ENCODE measurements at places on chromosomes 4 and X.

GRCh38 chrX:152845618-152846240 is 14.9 kb downstream of the NSDHL start:
- DNase-seq = no peak

DNA sequence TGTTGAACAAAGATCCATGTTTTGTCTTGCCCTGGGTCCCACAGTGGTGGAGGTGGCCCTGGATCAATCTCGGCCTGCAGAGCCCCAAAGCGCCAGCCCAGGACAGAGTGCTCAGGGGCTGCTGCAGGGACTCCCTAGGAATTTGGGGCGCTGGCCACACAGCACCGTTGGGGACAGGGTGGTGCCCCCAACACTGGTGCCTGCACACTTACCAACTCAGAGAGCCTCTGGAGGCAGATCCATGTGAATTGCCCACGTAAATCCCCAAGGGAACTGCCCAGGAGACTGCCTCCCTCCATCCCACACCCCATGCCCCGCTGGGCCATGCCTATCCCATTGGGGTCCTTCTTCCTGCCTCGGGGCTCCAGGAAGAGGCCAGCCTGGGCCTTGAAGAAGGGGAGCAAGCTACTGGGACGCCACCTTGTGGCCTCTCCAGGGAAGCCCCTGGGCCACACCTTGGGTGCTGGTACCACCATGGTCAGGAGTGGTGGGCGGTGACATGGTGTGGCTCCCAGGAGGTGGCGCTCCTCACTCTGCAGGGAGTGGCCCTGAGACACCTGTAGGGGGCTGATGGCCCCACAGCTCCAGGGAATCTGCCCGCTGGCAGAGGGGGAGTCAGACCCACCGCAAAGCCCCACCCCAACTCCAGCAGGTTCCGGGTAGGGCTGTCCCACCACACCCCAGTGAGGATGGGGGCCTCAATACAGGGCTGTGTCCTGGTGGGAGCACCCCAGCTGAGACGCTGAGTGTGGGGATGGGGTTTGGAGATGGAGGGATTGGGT is 22.8 kb downstream of the CFAP99 start:
- peak; percentile 28 for DNase-seq

GRCh38 chrX:23902419-23902818 is 5.3 kb downstream of the APOO start:
- no peak for DNase-seq

DNA sequence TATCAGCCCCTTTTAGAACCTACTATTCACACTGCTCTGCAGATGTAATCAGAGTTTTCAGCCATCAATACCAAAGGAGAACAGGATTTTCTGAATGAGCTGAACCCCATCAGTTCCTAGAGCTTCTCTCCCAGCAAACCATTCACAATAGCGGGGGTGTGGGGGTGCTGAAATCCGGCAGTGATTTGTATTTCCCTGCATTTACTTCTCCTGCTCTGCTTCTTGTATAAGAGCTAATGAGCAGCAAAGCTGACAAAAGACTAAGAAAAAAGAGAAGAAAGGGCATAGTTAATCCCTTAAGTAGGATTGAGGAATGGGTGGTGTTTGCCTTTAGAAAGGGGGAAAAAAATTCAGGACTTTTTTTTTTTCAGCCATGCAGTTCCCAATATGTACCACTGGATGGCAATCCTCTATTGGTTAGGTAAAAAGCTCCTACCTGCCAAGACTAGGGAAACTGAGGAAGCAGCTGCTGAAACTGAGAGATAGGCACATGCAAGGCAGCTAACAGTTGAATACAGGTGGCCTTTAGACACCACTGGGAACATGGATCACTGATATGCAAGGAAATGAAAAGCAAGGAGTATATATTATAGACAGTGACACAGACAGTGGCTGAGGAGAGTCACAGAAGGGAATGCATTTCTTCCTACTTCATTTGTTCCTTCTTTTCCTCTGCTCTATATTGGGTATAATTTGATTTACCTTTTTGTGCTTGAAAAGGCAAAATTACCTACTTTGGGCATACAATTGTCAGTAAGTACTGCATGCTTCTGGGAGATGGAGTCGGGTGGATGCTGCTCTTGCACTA is 217.9 kb downstream of the HS6ST2 start:
- no peak for DNase-seq

DNA sequence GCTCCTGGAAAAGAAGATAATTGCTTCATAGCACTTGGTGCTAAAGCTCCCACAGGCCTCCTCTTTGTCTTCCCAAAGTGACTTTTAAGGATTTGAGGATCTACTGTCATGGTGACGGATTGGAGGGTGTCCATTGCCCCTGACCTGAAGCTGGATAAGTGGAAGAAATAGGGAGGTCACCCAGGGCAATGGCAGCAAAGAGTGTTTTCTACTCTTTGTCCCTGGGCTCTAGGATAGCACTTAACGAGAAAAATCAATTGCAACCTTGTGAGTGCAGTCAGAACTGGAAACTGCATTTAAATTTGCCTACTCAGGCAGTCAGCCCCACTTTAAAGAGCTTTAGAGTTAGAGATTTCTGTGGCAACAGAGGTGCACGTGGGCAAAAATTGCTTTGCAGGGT is 43.7 kb upstream of the XK start:
- DNase-seq = no peak

GRCh38 chr4:185987961-185988627 is 80.9 kb upstream of the TLR3 start:
- no peak for DNase-seq

DNA sequence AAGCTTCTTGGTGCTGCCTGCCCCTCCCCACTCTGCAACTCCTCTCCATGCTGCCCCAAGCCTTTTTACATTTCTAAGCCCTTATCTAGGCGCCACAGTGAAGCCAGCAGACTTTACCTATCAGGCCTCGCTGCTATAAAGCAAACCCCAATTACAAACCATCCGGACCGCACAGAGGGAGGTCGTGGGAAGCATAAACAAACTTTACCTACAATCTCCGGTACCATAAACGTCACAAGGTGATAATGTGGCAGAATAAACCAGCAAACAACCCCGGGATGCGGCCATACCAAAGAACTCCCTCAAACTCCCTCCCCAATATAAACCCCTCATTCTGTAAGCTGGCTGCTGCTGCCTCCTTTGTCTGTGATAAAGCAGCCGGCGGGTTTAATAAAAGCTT is 54.0 kb upstream of the ZCCHC13 start:
- no peak for DNase-seq

GRCh38 chr4:120011725-120012124 is 54.9 kb downstream of the MAD2L1 start:
- DNase-seq = no peak

DNA sequence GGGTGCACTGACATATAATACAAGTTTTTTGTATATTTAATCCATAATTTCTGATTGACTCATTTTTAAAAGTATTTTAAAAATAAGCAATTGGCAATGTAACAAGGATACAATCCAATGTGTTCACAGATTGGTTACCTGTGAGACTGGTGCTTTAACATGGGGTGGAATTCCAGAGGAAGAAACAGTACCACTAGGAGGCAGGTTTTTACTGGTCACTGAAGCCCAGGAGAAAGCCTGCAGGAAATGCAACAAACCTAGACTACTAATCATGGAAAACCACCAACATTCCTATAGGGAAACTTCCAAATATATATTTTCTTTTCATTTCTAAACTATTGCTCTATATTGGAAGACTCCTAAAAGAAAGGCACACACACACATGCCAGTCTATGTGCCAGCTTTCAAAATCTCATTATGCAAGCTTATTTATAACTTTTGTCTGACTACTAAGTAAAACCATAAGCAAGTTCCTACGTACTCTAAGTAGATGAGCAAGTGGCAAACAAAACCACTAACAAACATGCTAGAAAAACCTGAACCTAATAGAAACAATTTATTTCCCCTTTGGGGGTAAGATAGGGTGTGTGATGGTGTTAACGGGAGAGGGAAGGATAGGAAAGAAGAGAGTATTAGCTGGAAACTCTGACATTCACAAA is 19.2 kb downstream of the G3BP2 start:
- no peak for DNase-seq

DNA sequence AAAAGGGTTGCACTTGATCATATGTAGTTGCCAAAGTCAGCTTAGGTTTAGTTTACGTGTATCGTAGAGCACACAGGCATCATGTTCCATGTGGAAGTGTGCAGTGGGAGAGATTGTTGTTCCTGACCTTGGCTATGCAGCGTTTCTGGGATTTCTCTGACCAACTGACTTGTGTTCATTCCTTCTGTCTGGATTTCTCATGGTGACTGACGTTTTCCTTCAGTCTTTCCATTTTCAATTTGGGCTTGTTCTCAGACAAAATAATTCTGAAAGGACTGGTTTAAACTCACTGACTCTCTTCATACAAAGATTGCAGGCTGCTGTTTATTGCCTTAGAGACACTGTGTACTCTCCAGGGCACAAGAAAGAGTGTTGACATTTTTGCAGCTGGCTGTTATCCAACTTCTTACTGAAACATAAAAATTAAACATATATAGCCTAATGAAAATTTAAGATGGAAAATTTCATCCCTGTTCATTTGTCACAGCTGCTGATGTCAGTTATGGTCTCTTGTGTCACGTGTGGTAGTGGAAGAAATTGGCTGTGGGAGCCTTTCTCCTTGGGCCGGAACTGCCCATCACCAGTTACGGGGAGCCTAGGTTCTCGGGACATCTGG is 95.4 kb downstream of the TNIP2 start:
- no peak for DNase-seq

DNA sequence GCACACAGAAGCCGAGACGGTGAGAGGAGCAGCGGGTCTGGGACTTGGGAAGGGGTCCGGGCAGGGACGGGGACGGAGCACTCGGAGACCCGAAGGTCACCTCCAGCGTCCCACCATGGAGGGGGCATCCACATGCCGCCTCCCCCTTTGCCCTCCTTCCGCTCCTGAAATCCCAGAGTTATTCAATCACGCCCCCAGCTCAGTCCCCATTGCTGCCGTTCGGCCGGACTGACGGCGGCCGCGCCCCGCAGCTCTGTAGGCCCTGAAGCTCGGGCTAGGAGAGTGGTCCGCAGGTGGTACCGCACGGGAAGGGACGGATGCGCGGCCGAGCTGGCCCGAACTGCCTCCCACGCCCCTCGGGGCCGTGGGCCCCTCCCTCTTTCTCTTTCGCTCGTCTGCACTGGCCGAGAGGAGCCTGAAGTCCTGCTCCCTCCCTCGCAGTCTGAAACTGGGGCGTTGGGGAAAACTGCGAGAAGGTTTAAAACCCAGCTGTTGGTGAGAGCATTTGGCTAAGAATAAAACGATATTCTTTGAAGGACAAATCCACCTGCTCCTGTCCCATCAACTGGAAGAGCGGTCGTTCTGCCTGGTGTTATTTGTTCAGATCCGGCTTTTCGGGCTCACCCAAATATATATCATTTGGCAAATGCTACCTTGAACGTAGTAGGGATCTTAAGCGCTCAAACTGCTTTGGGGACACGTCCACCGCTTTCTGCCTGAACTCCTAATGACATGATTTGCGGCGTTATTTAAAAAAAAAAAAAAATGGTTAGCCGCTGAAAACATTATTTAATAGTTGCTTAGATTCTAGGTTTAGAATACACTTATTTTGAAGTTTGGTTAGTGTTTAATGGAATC is 719 bp downstream of the USO1 start:
- DNase-seq = peak; percentile 26

DNA sequence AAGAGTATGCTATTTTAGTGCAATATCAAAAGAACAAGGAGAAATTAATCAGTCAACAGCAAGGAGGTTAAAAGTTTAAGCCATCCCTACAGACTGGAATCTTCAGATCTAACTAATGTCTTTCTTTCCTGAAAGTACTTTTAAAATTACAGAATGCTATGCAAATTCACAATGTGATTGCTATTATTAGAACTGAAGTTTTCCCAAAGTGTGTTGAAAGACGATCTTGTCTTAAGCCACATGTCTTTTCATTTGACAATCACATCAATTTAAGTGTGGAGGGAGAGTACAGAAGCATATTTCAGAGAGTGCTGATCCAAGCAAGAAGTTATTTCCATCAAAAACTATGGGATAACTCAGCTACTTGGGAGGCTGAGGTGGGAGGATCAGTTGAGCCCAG is 64.7 kb upstream of the TNIP3 start:
- DNase-seq = no peak

- no peak for DNase-seq
Observed at GRCh38 chr4:73885574-73886267, 16.5 kb downstream of the CXCL1 start.

GRCh38 chr4:81255524-81255923 is 40.5 kb upstream of the PRKG2 start:
- no peak for DNase-seq

- DNase-seq = no peak
Observed at GRCh38 chrX:111431001-111431400, 19.0 kb upstream of the DCX start.

GRCh38 chr4:183399616-183400015 is 44.8 kb upstream of the CDKN2AIP start:
- DNase-seq = no peak

- no peak for DNase-seq
Observed at GRCh38 chr4:64464581-64464980, 55.3 kb upstream of the TECRL start.

DNA sequence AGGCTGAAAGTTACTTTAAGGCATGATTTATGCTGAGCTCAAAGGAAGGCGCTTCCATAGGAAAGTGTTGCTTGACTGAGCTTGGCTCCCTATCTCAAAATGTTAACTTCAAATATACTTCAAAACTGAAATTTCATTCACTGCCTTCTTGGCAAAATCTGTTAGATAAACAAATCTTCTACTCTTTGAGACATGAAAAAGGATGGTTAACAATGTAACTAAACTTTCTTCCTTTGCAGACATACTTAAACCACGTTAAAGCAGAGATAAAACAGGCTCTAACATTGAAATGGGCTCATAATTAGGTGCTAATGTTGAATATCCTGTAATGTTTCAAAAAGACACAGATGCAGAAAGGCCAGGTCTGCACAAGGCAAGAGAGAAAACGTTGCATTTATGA is 110.4 kb downstream of the AMELX start:
- DNase-seq = no peak

DNA sequence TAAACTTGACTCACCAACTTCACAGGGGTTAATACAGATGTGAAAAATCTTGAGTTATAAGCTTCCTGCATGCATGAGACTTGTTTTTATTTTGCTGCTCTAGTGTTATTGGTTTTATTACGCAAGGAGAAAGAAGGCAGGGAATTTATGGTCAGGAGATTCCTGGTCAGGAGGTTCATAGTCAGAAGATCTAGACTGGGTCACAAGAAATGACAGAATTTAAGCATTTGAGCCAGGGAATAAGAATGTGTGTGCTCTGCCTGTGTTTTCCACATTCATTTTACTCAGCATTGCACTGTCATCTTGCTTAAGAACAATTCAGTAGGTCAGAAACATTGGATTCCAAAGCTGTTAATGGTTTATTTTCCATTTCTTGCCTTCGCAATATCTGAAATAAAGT is 2522.1 kb downstream of the ARAP2 start:
- DNase-seq = no peak

DNA sequence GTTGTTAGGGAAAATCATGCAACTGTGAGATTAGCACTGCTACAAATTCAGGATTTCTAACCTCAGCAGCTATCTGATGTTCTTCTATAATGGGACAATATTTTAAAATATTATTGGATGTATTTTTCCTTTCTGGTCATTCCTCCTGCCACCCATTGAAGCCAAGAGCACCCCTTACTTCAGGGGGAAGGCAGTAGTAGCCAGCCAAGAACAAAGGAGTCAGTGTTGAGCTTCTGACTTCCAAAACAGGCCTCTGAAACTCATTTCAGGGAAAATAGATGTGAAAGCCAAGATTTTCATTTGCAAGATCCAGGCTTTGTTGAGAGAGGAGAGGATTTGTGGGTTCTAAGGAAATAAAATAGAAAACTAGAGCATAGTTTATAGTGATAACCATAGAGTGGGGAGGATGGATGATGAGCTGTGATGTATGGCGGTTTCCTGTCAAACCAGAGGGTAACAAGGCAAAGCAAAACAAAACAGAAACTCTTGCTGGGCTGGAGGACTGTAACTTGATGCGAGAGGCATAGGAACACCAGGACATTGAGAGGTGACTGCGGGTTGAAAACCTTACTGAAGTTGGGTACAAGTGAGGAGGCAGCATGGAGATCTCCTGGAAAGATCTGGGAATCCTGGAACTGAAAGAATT is 173.7 kb upstream of the LEF1 start:
- no peak for DNase-seq
